HepG2 (cell line): ENCODE measurements at places on chromosomes 12 and 14.
A peak's percentile ranks its signal among the peaks of the same experiment; 100 is the strongest.

DNA sequence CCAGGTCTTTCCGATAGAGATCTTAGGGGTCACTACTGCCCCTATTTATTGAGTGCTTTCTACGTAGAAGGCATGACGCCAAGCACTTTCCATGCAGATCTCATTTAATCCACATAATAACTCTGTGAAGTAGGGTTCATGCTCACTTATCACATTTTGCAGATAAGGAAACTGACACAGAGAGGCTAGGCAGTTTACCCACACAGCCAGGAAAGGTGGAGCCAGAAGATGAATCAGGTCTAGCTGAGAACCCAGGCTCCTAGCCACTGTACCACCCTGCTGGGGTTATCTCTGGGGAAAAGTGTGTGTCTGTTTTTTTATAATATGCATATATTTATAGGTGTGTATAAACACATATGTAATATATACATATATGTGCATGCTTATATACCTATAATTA, 83.6 kb downstream of the KSR2 start:
- no peak for DNase-seq

DNA sequence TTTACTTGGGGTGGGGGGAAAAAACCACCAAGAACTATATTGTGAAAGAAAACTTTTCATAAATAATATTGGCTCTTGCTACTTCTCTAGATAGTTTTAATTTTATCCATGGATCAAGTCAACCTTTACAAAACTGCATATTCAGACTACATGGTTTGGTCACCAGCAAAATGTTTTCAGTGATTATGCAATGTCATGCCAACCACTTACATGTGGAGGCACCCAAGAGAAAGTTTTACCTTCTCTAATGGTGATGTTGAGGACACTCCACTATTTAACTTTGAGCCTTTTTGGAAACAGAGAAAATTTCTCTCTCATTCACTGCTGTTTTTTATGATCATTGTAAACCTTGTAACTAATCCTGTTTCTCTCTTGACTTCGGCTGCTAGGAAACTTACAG, 21.6 kb downstream of the PLCZ1 start:
- DNase-seq: no peak

- no peak for DNase-seq
Observed at GRCh38 chr12:106112145-106112821, 26.5 kb downstream of the NUAK1 start.

GRCh38 chr14:73997944-73998447, 21.1 kb downstream of the ENTPD5 start:
- peak; percentile 37 for DNase-seq

DNA sequence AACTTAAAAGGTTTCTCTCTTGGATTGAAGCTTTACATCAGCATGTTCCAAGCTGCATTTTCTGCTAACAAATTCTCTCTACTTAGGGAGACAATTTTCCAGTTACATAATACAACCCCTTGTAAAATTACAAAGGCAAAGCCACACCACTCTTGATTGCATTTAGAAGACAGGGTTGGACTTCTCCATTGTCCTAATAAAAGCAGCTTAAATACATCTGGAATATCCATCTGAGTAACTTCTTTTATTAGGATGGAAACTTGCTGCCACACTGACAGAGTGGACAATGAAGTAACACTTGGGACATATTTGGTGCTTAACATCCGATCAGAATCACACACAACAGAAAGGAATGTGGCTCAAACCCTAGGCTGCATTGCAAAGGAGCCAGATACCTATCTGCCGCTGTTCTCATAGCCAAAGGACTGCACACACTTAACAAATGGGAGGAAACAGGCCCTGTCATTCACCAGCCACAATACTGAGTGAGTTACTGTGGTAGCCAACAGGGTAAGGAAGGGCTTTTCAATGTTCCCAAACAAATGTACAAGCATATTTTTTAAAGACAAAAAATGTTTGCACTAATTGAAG, 157.2 kb downstream of the PAX9 start:
- no peak for DNase-seq

GRCh38 chr14:72523424-72524294, 370.2 kb downstream of the DPF3 start:
- no peak for DNase-seq
